Brain microvascular endothelial cell (primary cell): ENCODE measurements at places on chromosomes 1 and 21.

DNA sequence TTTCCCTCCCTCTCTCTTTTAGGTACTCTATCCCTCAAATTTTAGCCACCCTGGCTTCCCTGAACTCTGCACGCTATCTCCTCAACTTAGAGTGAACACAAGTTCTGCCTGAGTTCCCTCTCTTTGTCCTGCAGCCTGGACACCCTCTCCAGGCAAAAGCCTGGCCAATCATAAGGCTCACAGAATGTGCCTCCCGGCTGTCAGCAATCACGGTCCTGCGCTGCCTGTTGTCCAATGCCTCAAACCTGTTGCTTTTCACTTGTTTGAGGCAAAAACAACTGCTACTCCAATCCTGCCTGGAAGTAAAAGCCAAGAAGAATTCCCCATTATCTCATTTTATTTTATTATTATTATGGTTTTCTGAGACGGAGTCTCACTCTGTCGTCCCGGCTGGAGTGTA is 66.1 kb downstream of the LGR6 start:
- no peak for DNase-seq

- no peak for DNase-seq
These were observed 104.8 kb downstream of the NAV1 start for GRCh38 chr1:201643835-201644104.

GRCh38 chr1:230423951-230424350 is 2.2 kb downstream of the PGBD5 start:
- DNase-seq = no peak

GRCh38 chr1:34711485-34711884 is 43.4 kb upstream of the GJB5 start:
- DNase-seq = no peak

GRCh38 chr1:151006327-151007052 is at the start of gene MINDY1:
Gene MINDY1 (minus strand): TSS chr1:151006902. CDS start chr1:151002617, 4,285 bp downstream.
- peak; percentile 80 for DNase-seq

- no peak for DNase-seq
These were observed 917 bp downstream of the STX12 start for GRCh38 chr1:27773826-27774445.

DNA sequence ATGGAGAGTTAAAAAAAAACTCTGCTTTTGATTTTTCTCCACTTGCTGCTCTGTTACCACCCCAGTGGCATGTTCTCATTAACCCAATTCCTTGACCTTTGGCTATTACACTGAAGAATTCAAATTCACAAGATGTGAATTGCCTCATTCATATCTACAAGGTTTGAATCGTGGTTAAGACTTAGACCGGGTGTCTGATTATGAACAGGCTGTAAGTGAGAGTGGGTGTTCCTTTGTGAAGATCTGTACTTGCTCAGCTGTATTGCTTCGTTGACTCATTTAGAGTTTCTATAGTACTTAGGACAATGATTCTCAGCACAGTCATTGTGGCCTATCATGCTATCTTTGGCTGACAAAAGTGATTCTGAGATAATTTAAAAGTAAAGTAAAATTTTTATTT is 36.4 kb downstream of the DNM3 start:
- DNase-seq = no peak

GRCh38 chr1:116556289-116557006 is 14.4 kb downstream of the CD58 start:
- peak; percentile 96 for DNase-seq

DNA sequence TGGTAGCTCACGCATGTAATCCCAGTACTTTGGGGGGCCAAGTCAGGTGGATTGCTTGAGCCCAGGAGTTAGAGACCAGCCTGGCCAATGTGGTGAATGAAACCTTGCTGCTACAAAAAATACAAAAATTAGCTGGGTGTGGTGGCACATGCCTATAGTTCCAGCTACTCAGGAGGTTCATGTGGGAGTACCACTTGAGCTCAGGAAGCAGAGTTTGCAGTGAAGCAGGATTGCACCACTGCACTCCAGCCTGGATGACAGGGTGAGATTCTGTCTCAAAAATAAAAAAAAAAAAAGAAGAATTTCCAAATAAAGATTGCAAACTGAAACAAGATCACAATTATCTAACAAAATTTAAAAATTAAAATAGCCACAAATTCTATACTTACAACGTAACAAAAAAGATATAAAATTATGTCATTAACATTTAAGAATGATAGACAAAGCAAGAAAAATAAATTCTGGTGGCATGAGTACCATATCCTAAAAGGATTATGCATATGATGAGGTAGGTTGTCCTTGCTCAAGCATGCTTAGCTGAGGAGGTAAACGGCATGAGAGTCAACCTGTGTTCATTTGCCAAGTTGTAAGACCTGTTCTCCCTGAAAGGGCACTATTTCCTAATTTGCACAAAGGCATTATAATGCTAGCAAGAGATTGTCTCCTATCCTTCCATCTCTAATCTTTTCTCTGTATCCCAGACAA is 20.2 kb downstream of the IPP start:
- no peak for DNase-seq

DNA sequence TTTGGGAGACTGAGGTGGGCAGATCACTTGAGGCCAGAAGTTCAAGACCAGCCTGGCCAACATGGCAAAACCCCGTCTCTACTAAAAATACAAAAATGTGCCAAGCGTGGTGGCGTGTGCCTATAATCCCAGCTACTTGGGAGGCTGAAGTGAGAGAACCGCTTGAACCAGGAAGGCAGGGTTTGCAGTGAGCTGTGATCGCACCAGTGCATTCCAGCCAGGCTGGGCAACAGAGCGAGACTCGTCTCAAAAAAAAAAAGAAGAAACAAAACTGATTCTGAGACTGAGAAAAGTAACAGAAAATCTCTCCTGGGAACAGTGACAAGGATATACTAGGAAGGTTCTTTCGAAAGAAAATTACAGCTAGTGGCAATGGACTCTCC is 20.9 kb downstream of the USP48 start:
- no peak for DNase-seq

DNA sequence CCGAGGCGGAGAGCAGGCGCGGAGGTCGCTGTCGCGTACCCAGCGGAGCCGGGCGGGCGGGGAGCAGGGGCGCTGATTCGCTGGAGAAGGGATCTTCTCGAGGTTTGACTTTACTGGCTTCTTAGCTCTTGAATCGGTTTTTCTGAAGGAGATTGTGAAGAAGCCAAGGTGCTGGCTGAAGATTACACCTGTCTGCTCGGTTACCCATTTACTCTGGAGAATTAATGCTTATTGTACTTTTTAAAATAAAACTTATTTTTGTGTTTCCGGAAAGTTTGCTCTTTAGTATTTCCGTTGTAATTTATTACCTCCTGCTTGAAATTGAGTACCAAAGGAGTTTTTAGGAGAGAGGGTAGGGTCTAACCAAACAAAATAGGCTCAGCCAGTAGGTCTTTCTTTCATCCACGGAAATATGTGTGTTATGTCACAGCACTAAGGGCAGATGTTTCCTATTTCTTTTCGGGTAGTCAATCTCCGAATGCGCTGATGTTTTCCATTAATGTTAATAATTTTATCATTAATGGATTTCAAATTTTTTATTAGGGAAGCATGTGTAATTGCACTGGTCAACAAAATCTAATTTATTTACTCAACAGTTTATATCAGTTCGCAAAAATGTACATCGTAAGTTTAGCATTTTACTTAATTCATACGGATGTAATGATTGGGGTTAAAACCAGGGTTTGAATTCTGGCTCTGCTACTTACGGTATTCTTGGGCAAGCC is 510 bp upstream of the GNG5 start:
- no peak for DNase-seq

- no peak for DNase-seq
These were observed 276.0 kb downstream of the GPATCH2 start for GRCh38 chr1:217354895-217355294.

GRCh38 chr1:25621876-25622275 is 5.3 kb downstream of the MAN1C1 start:
- DNase-seq = no peak

- DNase-seq = no peak
These were observed 1470.7 kb downstream of the NCAM2 start for GRCh38 chr21:22468893-22469292.

GRCh38 chr1:22115286-22115685 is 27.6 kb downstream of the WNT4 start:
- no peak for DNase-seq

DNA sequence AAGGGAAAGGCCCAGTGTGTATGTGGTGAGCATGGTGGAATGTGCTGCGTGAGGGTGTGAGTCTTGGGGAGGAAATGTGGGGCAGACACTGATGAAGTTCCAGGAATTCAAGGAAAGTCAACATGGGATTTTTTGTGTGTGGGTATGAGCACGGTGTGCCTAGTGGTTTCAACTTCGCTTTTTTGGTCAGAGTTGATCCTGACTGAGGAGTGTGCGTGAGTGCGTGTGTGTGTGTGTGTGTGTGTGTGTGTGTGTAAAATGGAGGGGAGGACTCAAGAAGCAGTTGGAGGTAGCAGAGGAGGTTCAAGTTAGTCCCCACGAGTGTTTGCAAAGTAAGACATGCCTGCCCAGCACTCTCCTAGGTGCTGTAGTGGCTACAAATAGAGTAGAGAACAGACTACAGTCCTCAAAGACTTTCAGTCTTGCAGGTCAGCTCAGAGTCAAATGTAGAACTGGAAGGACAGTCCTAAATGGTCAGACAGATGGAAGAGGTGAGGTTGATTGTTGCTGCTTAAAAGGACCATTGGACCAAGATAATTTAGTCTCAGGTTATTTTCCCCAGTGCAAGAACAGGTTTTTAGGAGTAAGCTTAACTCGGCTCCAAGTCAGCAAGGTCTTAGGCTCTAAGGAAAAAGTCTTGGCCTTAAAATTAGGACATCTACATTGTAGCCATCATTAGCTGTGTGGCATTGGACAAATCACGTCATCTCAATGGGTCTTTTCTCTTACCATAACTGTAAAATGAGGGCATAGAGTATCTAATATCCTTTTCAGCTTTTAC is 25.0 kb downstream of the SLAMF1 start:
- no peak for DNase-seq

DNA sequence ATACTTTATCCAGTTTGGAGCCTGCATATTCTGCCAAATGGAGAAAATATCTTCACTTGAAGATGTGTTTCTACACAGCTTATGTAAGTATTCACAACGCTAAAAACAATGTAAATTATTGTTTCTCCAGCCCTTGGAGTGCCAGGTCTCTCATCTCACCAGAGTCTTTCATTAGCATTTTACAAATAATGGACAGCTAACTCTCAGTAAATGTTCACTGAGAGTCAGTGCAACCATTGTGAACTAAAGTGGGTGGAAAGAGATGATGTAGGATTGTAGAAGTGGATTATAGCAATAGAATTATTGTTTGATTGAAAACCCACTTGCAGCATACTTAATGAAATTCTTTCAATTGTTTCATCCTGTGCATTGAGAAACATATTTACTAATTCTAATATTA is 8.3 kb upstream of the FAM177B start:
- no peak for DNase-seq
